EL (cell line): ENCODE measurements at places on chromosomes 7 and 10.

DNA sequence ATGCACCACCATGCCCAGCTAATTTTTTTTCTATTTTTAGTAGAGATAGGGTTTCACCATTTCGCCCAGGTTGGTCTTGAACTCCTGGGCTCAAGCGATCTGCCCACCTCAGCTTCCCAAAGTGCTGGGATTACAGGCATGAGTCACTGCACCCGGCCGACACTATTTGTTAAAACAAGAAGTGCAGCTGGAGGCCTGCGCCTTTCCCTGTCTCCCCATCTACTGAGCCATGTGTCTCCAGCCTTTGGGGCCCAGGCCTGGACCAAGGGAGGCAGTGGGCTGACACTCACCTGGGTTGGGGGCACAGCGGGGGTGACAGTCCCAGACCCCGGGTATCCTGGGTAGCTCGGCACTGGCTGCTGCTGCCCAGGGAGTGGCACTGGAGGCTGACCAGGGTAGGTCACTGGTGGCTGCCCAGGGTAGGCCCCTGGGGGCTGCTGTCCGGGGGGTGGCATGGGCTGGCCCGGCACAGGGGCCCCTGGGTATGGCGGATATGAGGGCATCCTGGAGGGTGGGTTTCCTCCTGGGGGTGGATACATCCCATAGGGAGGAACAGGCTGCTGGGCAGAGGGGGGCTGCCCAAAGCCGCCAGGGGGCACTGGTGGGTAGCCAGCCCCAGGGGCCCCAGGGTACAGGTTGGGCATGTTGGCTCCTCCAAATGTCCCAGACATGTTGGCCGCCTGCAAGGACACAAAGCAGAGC lies 36.3 kb downstream of the PLAC9 start:
- no peak for DNase-seq

DNA sequence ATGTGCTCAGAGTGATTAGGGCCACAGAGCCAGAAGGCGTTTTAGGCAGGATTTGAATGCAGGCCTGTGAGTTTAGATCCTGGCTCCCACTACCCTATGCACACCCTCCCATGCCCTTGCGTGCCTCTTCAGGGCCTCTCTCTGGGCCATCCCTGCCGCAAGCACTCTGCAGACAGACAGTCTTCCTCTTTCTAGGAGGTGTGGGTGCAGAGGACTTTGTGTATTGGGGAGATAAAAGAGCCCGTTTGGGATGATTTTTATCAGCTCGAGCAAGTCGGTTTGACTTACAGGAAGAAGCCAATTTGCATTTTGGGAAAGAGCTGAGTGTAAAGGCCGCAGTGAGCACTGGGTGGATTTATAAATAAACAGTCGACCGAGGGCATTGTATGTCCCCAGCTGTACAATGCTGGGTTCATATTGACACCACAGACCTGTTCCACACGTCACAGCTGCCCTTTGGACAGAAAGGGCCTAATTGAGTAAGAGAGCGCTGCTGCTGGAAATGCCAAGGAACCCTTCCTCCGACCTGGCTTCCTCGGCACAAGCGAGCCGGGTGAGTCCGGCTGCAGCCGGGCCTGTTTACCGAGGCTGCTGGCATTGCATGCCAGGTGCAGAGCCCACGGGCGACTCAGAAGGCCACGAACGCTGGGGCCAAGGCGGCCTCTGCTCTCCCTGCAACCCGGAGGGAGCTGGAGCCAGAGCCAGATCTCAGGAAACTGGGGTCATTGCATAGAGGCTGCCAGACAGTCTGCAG lies 25.1 kb downstream of the ZMIZ1 start:
- DNase-seq, result no peak

DNA sequence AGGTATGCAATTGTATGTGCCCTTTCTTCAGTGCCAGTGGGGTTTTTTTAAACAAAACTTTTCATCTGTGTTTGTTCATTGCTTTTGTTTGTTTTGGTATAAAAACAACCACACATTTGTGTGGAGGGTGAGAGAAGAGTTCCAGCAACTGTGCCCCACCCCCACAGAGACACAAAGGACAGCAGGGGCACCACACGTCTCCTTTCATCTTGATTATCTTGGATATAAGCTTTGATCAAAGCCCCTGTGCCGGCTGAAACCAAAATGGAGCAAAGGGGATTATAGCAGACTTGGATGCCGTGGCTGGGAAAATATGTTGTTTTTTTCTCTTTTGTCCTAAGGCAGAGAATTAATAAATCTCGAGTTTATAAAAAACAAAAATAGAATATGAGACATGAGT lies 111.8 kb upstream of the RSU1 start:
- DNase-seq, result no peak

DNA sequence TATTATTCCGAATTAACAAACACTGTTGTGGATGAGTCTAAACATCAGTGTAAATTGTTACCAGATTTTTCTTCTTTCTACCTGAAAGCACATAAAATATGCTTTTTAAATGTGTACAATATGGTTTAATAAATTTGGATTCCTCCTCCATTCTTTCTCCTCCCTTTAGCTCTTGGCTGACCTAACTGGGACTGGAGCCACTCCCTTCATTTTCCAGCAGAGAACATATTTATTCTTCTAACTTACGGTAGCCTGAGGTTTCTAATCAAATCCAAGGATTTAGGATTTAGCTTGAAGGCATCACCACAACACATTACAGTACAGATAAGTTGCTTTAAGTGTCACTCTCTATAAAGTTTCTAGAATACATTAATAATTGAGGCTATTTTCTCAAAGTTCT lies 88.2 kb upstream of the SEMA3C start:
- DNase-seq, result no peak

DNA sequence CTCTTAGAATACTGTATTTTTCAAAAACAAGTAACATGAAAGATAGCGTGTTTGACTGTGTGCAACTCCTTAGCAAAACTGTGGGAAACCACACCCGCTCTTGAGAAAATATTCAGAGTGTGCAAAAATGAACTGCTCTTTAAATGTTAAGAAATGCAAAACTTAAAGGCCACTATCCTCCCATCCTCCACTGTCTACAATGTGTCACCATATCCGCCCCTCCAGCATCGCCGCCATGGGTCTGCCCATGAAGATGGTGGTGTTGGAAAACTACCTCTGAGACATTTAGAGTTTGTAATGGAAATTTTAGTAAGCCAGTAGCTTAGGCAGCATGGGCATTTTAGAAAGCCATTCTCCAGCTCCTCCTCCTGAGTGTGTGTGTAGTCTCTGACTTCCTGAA lies 20.1 kb upstream of the NMT2 start:
- no peak for DNase-seq

DNA sequence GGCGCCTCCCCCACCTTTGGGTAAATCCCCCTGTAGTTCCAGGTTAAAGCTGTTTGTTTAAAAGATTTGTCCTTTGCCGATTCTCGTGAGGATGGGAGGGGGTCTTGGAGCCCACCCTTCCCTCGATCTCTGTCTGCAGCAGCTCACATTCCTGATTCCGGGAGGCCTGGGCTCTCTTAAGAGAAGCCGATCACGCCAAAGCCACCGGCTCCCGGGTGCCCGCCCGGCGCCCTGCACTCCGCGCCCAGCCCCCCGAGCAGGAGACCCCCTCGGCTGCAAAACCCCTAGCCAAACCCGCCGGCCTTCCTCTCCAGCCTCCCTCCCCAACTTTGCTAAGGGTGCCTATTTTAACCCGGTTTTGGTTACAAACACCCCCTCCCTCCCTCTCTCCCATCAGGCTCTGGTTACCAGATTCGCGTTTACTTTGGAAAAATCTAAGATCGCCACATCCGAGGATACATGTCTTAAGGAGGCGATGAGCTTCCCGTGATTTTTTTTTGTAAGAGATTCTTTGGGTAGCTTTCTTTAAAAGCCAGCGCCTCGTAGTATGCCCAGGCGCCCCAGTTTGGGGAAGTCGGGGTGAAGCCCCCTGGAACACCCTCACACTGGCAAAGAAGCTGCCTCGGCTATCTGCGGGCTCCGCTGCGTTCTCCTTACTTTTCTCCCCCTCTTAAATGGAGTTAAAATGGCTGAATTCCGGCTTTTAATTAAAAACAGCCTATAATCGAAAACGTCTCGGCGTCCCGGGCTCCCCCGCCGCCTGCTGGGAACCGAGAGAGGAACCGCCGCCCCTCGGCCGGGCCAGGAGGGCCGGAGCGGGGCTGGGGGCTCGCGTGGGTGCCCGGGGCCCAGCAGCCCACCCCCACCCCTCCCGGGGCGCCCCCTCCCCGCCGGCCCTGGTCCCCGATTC lies 983 bp downstream of the TNRC18 start:
- DNase-seq, result peak; percentile 27

DNA sequence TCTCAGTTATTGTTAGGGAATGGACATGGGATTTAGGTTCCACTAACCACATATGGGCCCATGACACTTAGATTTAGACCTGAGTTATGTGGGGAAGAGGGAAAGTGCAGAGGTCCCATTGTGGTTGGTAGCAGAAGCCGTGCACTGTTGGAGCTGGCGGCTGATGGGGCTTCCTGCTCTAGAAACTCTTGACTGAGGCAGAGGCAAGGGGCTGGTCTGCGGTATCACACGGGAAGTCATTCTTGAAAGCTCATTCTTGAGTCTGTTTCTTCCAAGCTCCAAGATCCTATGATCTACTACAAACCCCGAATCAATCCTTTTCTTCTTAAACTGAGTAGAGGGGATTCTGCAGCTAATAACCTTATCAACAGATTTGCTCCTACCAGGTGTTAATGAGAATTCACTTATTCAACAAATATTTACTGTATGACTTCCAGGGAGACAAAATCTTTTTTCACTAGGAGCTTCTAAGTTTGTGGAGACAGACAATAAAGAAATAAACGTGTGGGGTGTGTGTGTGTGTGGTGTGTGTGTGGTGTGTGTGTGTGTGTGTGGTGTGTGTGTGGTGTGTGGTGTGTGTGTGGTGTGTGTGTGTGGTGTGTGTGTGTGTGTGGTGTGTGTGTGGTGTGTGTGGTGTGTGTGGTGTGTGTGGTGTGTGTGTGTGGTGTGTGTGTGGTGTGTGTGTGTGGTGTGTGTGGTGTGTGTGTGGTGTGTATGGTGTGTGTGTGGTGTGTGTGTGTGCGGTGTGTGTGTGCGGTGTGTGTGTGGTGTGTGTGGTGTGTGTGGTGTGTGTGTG lies 57.1 kb downstream of the AOC1 start:
- DNase-seq, result no peak

GRCh38 chr7:5343884-5344283 lies 61.1 kb downstream of the SLC29A4 start:
- no peak for DNase-seq

DNA sequence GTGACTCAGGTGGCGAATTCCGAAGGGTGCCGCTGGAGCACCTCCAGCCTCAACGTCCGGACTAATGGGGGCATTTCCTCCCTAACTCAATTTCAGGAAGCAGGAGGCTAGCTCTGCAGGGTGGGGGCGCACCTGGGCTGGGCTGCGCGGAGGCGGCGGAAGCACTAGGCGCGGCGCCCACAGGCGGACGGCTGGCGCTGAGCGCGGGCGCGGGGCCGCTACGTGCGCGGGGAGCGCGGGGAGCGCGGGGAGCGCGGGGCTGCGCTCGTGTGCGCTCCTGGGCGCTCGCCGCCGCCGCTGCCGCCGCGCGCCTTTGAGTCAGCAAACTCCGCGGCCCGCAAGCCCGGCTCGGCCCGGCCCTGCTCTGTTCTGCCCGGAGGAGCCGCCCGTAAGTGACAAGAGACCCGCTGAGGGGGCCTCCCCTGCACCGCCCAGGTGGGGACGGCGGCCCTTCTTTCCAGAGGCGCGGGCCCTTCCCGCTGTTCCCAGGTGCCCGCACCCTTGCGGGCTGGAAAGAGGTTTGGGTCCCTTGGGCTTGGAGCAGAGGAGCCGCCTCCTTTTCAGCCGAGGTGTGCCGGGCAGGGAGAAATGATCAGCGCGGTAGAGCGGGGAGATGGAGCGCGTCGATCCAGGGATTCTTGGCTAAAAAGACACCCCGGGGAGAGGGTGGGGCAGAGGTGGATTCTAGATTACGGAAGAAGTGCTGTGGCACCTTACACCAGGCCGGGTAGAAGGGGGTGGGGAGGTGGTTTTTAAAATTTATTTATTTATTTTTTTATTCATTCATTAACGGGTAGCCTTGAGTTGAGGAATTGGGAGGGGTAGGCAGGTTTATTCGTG lies at the start of gene SNX10:
TSS of gene SNX10 (plus strand) at position 164 of the 840 bp plus-strand sequence. CDS start 54,581 bp downstream, outside the sequence.
- DNase-seq, result peak; percentile 6

- no peak for DNase-seq
These were observed 4.8 kb downstream of the PALS2 start for GRCh38 chr7:24578052-24578451.

DNA sequence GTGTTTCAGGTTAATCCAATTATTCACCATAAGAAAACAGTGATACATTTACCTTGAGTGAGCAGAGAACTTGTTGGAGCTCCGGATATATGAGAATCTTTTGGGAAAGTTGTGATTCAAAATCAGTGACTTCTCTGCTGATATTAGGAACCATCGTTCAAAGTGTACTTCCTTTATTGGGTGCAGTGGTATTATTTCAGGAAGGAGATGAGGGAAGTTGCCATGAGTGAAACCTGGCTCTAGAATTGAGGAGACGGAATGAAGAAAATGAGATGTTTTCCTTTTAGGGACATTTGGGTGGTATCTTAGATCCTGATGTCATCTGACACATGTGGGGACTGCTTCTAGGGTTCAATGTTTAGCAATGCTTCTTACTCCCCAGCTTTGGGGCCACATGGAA lies 343.9 kb downstream of the ABCA13 start:
- DNase-seq, result no peak

DNA sequence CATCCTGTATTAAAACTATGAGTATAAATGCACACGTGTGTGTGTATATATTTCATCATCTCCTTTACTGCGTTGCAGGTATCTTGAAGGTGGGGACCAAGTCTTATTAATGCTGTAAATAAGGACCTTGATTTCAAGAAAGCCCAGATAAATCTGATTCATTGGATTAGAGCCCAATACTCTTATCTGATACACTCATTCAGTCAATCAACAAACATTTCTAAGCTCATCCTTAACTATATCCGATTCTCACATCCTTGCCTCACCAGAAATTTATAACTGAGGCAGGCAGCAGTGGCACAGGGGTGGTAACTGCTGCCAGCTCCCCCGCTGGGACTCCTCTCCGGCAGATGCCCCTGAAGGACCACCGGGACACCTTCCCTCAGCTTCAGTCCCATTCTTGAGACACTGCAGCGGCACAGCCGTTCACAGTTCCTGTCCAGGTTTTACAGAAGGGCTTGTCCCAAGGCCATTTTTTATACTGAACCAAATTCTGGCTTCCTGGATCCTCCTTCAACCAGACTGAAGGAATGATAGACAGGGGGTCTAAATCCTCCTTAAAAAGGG lies 54.0 kb downstream of the BRI3 start:
- DNase-seq, result no peak

DNA sequence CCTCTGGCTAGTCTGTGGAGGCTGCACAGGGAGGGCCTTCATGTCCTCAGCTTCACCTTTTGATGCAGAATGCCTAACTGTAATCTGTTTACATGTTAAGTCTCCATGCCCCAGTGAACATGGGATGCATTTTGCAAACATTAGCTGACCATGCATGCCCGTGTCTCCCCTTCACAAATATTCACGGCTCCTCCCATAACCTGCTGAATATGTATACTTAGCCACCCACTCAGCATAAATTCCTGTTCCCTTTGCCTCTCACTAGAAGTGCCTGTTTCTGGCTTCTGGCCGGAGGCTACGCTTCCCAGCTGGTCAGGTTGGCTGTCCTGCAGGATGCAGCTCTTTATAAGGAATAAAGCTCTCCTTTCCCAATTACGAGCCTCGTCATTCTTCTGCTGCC lies 552.7 kb downstream of the DNAJB6 start:
- no peak for DNase-seq

GRCh38 chr7:24434972-24435371 lies 138.3 kb upstream of the PALS2 start:
- DNase-seq, result no peak

- no peak for DNase-seq
These were observed 1.3 kb downstream of the C10orf95 start for GRCh38 chr10:102450124-102450373.

GRCh38 chr7:2009541-2010001 lies 223.2 kb downstream of the MAD1L1 start:
- DNase-seq, result no peak

GRCh38 chr10:3554121-3554522 lies 230.9 kb downstream of the KLF6 start:
- DNase-seq, result no peak
